ENCODE measurements at places on chromosomes 6 and 20.

DNA sequence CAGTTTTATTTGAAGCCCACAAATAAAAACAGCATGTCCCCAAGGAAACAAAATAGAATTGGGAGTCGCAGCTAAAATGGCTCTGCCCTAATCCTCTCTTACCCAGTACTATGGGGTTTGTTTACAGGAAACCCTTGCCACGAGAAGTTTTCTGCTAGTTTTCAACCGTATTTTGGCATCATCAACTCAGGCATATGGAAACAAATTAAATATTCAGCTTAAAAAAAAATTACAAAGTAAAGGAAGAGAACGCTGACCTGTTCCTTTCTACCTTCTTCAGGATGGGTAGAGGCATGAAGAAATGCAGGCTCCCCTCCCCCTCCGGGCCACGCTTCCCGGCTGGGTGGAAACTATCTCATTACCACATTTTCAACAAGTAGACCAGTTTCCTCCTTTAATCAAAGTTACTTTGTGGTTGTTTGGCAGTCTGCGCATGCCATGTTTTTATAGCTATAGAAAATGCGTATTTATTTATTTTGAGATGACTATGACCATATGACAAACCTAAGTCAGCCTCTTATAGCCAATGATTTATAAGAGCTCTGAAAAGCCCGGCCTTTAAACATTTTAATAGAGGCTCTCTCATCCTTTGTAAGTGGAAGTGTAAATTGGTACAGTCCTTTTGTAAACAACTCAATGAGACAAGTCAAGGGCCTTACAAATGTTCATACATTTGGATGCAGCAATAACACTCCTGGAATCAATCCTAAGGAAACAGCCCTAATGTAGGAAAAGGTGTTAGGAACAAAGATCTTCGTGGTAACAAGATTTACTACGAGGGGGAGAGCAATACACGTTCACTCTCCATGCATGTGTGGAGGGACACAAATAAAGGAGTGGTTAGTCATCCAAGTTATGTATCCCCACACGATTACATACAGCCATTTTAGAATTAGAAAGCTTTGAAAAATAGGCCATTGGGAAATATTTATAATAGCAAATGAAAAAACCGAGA is 16.1 kb upstream of the ZNF217 start:
- no peak for DNase-seq

DNA sequence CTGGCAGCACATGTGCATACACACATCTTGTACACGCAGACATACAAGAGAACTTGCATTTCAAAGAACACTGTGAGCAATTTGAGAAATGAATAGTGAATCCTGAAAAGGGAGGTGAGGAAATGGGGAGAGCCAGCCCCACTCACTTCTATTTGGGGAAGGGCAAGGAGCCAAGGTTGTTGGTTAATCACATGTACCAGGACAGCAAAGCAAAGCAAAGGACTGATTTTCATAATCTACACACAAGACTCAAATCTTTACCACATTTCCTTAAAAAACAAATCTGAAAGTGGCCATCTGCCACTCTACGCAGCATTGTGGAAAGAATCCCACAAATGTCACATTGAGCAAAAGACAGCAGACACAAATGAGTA is 35.0 kb upstream of the KIF16B start:
- no peak for DNase-seq

DNA sequence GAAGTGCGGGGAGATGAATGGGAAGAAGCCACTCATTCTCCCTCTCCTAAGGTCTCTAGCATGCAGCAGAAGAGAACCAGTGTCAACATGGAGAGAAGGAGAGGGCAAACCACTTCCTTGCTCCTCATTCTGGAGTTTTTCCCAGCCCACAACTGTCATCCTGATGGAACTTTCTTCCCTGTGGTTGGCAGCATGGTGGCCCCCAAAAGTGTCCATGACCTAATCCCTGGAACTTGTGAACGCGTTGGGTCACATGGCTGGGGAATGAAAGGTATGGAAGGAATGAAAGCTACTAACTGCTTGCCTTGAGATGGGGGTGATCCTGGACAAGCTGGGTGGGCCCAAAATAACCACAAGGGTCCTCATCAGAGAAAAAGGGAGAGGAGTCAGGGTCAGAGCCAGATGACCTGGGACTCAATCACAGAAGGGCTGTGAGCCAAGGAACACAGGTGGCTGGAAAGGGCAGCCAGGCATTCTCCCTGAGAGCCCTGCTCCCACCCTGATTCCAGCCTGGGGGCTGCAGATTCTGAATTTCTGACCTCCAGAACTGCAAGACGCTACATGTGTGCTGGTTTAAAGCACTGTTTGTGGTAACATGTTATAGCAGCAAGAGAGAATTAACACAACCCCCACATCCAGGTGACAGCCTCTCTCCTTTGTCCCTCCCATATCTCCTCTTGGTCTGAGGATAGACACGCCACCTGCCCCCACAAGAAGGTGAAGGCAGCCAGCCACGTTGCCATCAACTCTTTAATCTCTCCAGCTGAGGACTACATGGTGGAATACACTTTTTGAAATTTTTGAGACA is 63.2 kb downstream of the PYGB start:
- DNase-seq, result no peak

DNA sequence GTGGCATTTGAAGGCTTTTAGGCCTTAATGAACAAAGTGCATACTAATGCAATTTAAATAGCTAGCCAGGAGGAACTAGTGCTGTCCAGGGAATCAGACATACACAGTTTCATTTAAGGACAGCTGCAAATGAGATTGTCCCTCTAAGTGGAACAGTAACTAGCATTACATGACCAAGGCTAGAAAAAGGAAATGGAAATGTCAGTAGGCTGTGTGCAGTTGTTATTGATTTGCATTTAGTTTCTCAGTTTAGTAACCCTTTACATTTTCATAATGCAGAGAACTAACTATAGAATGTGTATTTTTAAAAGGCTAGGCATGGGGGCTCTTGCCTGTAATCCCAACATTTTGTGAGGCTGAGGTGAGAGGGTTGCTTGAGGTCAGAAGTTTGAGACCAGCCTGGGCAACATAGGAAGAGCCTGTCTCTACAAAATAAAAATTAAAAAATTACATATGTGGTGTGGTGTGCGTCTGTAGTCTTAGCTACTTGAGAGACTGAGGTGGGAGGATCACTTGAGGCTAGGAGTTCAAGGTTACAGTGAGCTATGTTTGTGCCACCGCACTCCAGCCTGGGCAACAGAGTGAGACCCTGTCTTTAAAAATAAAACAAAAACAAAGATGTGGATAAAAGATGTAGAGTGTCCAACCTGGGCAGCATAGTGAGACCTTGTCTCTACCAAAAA is 468.0 kb downstream of the UTRN start:
- no peak for DNase-seq

- DNase-seq, result no peak
These were observed 8.1 kb upstream of the ID1 start for GRCh38 chr20:31596831-31597480.

DNA sequence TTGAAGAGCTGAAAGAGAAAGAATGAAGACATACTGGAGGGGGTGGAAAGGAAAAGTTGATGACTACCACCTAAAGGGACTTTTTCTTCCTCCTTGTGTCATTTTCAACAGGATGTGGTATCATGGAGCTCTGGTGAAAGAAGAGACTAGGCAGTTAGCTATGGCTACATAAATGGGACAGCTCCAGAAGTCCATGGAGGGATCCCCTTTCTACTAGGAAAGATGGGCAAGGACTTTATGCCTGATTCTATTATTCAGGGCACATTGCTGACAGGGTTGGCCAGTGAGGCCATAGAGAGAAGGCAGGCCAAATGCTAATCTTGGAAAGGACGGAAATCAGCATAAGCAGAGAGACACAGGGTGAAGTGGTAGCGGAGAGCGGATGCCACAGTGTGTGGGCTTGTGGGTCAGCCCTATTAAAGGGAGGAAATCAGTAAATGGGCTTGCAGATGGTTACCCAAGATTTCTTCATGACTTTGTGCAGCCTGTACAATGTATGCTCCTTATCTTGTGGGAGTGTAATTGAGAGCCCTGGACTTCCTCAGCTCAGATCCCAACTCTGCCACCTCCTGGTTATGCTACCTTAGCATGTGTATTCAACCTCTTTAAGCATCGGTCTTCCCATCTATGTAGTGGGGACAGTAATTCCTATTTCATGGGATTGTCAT is 77.4 kb upstream of the TMEM170B start:
- no peak for DNase-seq

DNA sequence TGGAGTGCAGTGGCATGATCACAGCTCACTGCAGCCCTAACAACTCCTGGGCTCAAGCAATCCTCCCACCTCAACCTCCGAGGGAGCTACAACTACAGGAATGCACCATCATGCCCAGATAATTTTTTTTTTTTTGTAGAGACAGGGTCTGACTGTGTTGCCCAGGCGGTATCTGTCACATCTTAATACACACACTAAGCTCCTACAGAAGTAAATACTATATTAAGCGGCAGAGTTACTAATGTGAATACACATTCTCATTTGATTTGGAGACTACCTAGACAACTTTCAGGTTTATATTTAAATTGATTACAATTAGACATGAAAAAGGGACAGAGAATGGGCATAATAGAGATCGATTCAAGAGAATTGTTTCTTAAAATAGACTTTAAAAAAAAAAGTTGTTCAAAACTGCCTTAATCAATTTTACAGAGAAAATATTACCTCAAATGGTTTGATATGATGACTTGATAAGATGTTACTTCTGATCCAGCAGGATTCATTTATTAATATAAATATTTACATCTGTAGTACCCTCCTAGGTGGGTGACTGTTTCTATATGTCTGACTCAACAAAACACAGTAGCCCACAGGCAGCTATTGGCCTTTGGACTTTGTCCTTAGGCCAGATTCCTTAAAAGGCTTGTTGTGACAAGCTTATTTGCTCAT is 7.1 kb upstream of the LOC128125822 start:
- DNase-seq, result no peak

DNA sequence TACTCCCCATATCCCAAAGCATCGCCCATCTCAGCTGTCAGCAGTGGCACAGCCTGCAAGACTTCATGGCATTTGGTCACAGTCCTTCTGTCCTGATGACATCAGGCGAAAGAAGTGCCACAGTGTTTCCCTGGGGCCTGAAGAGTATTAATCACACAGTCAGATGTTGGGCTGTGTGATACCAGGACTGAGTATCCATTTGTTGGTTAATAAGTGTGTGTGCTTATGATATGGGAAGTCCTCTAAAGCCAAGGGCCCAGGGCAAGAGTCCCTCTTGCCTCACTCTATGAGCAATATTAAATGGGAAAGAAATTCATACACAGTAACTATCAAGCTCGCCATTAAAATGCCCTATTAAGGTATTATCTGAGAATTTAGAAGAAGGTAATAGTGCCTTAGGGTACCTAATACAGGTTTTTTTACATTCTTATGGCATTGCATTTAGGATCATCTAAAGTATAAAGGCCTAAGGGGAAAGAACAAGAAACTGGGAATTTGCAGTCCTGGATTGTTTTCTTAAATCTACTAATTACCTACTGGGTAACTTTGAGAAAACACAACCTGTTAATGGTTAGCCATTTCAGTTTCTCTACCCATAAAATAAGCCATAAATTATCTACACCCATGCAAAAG is 204.1 kb upstream of the PREP start:
- no peak for DNase-seq

DNA sequence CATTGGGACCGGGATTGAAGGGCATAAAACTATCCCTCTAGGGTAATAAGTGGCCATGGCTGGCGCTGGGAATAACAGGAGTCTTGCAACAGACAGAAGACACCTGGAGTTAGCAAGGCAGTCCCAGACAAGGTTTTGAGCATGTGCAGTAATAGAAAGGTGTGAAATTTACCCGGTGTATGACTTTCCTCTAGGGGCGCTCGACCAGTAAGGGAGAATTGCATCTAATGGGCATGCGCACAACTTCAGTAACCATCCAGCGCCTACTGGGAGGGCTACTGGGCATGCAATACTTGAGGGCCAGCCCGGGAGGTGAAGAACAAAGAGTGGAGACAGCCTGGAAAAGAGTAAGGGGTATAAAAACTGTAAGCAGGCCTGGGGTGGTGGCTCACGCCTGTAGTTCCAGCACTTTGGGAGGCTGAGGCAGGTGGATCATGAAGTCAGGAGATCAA is 32.7 kb downstream of the SERPINB6 start:
- no peak for DNase-seq

DNA sequence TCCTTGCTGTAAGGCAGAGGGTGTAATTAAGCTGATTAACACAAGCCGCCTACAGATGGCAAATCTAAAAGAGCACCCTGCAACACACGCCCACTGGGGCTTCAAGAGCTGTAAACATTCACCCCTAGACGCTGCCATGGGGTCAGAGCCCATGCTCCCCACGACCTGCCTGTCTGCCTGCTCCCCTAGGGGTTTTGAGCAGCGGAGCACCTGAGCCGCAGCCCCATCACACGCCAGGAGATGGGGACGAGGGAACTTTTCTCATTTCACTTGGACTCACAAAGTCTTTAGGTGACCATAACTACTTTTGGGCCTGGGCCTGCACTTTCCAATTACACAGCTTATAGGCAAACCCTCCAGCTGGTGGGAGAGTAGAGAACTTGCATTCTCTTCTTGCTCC is 99.0 kb upstream of the SOX4 start:
- no peak for DNase-seq

GRCh38 chr6:31498748-31499147 is 803 bp downstream of the MICB start:
- no peak for DNase-seq

DNA sequence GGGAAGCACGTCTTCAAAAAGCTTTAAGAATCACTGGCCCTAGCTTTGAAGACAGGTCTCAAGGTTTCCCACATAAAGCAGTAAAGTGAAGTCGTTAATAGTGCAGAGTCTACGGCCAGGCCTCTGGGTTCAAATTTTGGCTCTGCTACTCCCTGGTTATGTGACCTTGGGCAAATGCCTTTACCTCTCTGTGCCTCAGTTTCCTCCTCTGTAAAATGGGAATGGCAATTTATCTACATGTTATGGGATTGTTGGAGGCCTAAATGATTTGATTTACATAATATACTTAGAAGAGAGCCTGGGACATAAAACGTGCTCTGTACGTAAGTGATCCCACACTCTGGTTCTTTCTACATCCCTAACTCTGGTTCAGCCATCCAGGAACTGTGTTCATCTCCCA is 32.1 kb downstream of the CPNE5 start:
- no peak for DNase-seq

- no peak for DNase-seq
These were observed 7.5 kb downstream of the SNAI1 start for GRCh38 chr20:49990271-49990720.

Data from common myeloid progenitor, CD34-positive (primary cell).